AG10803 (cell line): ENCODE measurements at places on chromosomes 3 and 15.

GRCh38 chr3:84621823-84622222, 337.0 kb upstream of the CADM2 start:
- DNase-seq = no peak

DNA sequence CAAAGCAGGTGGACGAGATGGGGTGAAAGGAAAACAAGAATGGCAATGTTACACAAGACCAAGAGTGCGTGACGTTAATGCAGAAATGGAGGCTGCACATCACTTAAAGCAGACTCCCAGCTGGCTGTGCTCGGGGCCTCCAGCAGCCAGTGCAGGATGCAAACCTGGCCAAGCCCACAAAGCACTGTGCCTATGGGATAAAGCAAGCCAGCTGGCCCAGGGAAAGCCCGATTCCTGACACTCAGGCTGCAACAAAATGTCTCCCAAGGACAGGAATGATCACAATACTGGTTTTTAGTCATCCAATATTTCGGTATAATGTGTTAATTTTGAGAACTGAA, 86.2 kb downstream of the SEC22A start:
- DNase-seq = no peak

GRCh38 chr3:68988740-68989139, 24.7 kb downstream of the EOGT start:
- DNase-seq = peak; percentile 38

GRCh38 chr3:128367761-128368160, 98.9 kb downstream of the DNAJB8 start:
- DNase-seq = peak; percentile 34

- DNase-seq = no peak
These were observed 446.9 kb downstream of the EDEM1 start for GRCh38 chr3:5634411-5634810.

DNA sequence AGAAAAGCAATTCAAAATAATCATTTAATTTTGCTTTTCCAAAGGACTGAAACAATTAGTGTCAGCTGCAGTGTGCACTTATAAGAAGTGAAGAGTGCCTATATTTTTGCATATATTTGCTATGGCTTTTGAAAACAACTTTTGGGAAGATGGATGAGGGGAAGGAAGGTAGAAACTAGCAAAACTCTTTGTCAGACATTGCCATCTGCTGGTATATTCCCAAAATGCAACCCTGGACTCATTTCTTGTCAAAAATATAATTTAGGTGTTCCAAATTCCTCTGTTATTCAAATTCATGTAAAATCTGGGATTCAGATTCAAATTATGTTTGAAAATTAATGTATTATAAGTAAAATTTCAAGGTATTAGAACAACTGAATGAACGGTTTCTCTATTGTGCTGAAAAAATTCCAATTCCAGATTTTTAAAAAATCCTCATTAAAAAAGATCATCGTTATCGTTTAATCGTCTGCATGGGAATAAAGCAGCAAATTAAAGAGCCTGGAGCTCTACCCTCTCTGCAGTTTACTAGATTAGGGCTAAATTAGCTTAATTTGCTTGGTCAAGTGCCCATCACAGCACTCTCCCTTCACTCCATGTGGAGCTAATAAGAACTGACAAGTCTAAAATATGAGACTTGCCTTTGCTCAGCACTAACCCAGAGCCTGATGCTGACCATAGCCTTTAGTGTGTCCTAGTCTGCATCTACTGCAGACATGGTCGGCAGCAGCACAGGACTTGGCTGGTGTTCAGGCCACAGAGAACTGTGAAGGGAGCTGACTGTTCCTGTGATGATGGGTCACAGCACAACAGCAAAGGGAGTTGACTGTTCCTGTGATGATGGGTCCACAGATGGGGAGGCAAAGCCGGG, 67.9 kb upstream of the MITF start:
- peak; percentile 26 for DNase-seq

DNA sequence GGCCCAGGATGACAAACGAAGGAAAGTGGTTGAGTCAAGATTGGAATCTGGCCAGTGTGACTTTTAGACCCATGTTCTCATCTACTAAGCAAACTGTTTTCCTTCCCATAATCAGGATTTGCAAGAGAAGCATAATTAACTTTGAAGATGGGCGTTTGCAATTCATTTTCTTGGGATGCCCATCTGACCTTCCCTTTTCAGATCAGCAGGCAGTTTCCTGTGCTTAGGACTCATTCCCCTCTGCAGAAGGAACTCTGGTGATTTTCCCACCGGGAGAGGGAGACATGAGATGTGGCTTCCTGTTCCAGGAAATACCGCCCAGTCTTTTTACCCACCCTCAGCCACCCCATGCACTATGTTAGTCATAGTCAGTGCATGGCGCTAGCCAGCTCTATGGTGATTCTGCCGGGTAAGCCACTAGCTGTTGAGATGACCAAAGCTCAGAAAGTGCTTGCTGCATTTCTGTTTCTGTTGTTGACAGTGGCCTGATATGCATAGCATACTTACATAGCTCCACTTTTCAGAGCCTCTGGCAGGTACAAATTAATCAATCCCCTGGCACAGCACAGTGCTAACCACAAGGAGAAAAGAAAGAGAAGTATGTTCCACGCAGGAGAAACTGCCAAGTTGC, 129.4 kb downstream of the VGLL4 start:
- DNase-seq = peak; percentile 87

GRCh38 chr3:124407260-124407659, 323.0 kb upstream of the UMPS start:
- no peak for DNase-seq

GRCh38 chr3:197333901-197334639, 35.7 kb upstream of the DLG1 start:
- no peak for DNase-seq

- no peak for DNase-seq
These were observed 21.5 kb upstream of the PTPN23 start for GRCh38 chr3:47359323-47359722.

DNA sequence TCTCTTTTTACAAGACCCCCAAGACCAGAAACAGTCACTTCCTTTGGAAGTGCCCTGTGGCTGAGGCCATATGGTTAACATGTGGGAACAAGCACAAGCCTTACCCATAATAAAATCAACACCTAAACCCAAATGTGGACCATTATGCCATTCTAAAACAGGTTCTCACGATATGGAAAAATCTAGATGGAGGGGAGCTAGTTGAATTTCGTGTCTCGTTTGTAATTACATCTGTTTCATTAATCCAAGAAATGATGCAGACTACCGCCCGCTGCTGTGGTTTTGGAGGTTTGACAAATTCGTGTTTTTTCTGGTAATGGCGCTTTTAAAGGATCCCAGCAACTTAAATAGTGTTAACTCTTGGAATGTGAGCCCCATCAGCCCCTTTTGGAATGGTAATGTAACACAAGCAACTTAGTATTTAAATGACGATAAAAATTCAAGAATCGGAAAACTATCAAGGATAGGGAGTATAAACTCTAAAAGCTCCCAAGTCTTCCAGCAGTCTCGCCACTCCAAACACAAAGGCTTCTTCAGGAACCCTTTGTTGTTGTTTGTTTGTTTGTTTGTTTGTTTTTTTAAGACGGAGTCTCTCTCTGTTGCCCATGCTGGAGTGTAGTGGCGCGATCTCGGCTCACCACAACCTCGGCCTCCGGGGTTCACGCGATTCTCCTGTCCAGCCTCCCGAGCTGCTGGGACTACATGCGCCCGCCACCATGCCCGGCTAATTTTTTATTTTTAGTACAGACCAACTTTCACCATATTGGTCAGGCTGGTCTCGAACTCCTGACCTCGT, 1.1 kb downstream of the CNBP start:
- peak; percentile 66 for DNase-seq

- no peak for DNase-seq
These were observed 21.2 kb upstream of the SUCNR1 start for GRCh38 chr3:151852074-151852811.

- no peak for DNase-seq
These were observed 3.9 kb downstream of the NFKBIZ start for GRCh38 chr3:101852983-101853840.

GRCh38 chr3:42778644-42779043, 5.6 kb upstream of the CCDC13 start:
- peak; percentile 48 for DNase-seq

GRCh38 chr15:100183921-100184495, 157.8 kb downstream of the ADAMTS17 start:
- DNase-seq = no peak

DNA sequence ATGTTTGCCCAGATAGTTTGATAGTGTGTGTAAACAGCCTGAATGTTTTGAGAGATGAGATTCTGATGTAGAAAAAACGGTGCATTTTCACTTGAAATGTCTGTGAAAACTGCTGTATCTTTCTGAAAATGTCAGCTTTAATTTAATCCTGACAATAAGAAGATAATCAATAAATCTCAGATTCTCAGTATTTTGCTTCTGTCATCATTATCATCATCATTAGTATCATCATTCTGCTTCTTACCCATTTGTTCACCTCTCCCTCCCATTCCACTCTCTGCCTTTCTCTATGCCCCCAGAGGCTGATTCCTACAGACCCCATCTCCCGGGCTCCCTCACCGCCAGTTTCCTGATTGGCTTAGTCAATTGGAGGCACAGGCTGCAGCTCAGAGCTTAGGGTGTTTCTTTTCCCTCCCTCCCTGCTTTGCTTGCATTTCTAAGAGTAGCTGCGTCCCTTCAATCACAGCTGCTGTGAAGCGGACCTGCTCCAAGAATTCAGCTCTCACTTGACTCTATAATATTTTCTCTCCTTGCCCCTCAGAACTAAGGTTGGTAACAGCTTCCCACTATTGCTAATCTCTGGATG, 8.2 kb upstream of the SNTN start:
- no peak for DNase-seq

DNA sequence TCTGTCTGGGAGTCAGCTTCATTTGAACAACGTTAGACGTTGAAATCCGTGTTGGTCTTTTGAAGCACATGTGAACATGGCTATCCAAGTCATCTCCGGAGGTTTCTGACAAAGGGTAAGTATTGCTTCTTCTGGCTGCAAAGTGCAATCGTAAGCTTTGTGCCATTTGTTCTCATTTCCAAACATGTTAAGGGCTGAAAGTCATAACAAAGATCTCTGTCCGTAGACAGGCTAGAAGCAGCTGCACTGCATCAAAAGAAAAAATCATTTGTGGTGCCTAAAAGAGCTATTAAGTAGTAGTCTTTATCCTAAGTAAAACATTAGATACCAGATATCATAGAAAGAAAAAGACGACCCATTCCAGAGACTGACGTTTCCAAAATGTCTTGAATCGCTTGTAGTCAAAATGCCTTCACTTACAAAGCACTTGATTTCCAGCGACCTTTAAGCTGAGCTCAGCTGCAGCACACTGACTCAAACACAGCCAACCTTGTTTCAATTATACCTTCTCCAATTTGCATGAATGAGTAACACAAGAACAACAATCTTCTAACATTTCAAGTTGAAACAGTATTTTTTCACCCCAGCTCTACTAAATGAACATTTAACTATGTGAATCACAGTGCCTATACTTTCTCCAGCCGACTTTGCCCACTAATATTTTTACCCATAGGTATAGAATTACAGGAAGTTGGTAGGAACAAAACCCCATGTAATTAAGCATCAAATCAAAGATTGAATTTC, 76.6 kb downstream of the NEDD4 start:
- peak; percentile 80 for DNase-seq

DNA sequence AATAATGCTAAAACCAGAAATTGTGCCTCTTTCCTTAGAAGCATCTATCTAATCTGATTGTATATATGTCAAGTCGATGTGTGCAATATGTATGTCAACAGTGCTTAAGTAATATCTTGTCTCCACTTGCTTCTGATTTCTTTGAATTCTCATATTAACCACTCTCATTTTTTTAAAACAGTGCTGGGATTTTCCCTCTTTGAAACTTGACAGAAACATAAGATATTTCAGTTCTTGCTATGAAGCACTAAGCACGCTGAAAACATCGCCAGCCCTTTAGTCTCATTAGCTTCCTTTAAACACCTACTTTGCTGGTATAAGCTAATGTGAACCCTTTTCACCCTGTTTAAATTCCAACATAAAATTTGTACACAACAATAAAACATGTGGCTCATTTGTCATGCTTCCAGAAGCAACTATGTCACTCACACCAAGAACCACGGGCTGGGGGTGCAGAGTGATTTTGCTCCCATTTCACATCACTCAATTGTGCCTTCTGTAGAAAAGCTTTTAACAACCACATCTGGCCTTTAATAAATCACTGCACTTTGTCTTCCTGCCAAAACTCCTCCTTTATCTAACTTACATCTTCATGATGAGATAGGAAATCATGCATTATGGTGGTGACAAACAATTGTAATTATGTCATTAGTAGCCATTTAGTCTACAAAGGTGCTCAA, 185.2 kb downstream of the FOXP1 start:
- DNase-seq = no peak

DNA sequence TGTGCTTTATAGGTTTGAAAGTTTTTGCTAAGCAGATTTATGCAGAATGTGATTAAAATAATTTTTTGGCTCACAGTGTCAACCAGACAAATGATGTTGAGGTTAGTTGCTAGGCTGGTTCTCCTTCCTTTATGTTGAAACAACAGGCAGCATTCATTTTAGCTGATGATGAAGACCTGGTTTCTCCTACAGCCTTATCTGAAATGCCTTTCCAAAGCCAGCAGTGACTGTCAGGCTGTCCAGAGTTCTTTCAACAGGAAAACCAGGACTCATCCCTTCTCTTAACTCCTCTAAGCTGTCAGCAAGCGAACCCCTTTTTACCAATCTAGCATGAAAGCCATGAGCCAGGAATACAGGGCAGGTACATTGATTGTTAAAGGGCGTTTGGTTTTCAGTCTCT, 84.1 kb downstream of the ZNF609 start:
- DNase-seq = no peak

DNA sequence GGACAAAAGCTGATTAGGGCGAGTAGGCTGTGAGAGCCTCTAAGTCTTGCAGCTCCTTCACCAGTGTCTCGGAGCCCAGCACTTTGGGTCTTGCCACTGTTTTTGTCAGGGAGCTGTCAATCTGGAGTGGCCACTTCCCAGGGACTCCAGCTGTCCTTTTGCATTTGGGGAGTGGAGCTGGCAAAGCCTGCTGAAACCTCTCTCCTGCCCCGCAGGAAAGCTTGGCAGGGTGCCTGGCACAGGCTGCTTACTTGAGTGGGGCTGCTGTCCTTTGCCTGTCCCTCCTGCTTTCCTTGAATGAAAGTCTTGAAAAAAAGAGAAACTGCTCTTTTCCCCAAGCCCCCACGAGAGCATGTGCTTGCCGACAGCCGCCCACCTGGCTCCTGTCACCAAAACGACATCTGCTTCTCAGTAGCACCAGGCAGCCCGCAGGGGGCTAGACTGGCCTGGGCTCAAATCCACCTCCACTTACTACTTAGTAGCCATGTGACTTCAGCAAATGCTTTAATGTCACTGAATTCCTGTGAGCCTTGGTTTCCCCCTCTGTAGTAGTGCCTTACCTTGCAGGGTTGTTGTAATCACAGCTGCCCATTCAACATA, 13.7 kb downstream of the USP13 start:
- DNase-seq = peak; percentile 31

- peak; percentile 14 for DNase-seq
These were observed 20.9 kb downstream of the TP63 start for GRCh38 chr3:189652042-189652441.

- no peak for DNase-seq
These were observed 541.7 kb upstream of the ZNF385D start for GRCh38 chr3:22292681-22293080.
